Immature natural killer cell (primary cell): ENCODE measurements at places on chromosomes 11 and 22. TPM values are rescaled to one million over a fixed set of nuclear protein-coding genes. Genes with fewer than 3 reads are reported as not detected.

Gene C11orf98
- 152 TPM for polyA plus RNA-seq

- no peak for DNase-seq
- H3K27me3 ChIP-seq = peaks cover 2% of the 10 kb centered on the region
- H3K27ac ChIP-seq = peak overlapping the region; percentile 49
- peaks cover 25% of the 10 kb centered on the region for H3K4me1 ChIP-seq
- peak overlapping the region; percentile 55 for H3K4me3 ChIP-seq
Observed at GRCh38 chr11:72780296-72781062, 13.4 kb downstream of the STARD10 start.

Gene AGBL2
- 1.9 TPM for polyA plus RNA-seq

Gene SLC29A2
- polyA plus RNA-seq = not detected

- no peaks in the 10 kb centered on the region for H3K4me1 ChIP-seq
- no peaks in the 10 kb centered on the region for H3K36me3 ChIP-seq
- no peak for DNase-seq
- no peak overlapping the region for H3K27ac ChIP-seq
Observed at GRCh38 chr22:33684087-33684486, 236.2 kb downstream of the LARGE1 start.

Gene CDC42BPG
- 0.13 TPM for polyA plus RNA-seq

Gene P2RX3
- not detected for polyA plus RNA-seq

Gene ZNF70
- polyA plus RNA-seq = 1.00 TPM

DNA sequence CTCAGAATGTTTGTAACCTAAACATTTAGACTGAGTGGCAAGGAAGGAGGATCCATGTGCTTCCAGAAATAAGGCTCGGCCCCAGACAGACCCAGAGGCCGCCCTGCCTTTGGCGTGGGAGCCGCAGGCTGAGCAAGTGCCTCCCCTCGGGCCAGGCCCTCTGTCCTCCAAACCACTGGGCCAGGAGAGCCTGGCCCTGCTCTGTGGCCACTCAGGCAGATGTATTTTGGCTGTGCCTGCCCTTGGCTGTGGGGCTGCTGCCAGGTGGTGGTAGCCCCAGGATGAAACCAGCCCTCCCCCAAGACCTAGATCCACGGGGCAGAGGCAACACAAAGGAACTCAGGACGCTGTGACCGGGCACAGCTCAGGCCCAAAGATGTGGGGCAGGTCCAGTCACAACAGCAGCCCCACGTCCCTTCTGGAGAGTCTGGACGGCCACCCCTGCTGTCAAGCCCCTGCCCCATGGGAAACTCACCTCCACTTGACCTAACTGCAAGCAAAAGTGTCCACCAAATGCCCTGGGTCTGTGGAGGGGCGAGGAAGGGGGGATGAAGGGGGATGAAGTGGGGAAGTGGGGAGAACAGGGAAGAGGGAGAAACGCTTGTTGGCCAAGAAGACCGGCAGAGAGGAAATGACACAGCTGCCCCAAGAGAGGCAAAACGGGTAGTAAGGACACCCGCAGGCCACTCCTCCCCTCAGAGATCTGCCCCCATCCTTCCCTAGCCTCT is 24.0 kb downstream of the PISD start:
- peak; percentile 58 for DNase-seq
- peak overlapping the region; percentile 85 for H3K4me3 ChIP-seq
- H3K36me3 ChIP-seq = no peaks in the 10 kb centered on the region

DNA sequence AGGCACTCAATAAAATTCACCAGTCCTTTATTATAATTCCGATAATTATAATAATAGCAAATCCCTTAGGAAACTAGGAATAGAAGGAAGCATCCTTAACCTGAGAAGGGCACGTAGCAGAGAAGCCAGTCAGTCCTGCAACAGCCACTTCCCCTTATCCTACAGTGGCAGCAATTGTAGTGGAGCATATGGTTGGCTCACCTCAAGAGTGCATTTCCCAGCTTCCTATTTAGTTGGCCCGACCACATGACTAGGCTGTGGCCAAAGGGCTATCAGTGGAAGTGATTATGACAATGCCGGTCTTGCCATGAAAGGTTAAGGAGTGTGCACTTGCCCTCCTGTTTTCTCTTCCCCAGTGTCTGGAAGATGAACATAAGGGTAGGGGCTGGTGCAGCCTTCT is 27.0 kb downstream of the TESMIN start:
- no peaks in the 10 kb centered on the region for H3K36me3 ChIP-seq
- H3K4me1 ChIP-seq = no peaks in the 10 kb centered on the region
- no peak overlapping the region for H3K27ac ChIP-seq
- H3K27me3 ChIP-seq = peaks cover 4% of the 10 kb centered on the region
- H3K4me3 ChIP-seq = no peak overlapping the region

Gene OR8D4
- not detected for polyA plus RNA-seq

GRCh38 chr11:16791191-16791961 is 52.9 kb downstream of the C11orf58 start:
- no peak overlapping the region for H3K27ac ChIP-seq
- H3K4me3 ChIP-seq = no peak overlapping the region
- no peaks in the 10 kb centered on the region for H3K4me1 ChIP-seq
- H3K36me3 ChIP-seq = no peaks in the 10 kb centered on the region

Gene CRYBA4
- polyA plus RNA-seq = 0.46 TPM

DNA sequence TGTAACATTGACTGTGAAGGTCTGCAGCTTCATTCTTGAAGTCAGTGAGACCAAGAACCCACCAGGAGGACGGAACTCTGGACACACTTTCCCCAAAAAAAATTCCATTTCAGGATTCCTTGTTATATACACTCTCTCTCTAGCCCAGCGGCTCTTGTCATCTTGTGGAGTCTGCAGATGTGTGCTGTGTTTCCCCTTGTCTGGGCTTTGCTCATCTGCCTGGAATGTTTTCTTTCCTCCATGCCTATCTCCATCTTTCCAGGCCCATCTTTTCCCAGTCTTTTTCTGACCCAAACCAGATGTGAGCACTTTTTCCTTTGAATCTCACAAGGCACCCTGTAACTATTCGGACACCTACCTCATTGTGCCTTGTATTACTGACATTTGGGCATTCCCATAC is 5.1 kb upstream of the DRG1 start:
- no peak overlapping the region for H3K27ac ChIP-seq
- H3K4me3 ChIP-seq = no peak overlapping the region
- H3K36me3 ChIP-seq = no peaks in the 10 kb centered on the region
- DNase-seq = no peak
- H3K27me3 ChIP-seq = no peaks in the 10 kb centered on the region

DNA sequence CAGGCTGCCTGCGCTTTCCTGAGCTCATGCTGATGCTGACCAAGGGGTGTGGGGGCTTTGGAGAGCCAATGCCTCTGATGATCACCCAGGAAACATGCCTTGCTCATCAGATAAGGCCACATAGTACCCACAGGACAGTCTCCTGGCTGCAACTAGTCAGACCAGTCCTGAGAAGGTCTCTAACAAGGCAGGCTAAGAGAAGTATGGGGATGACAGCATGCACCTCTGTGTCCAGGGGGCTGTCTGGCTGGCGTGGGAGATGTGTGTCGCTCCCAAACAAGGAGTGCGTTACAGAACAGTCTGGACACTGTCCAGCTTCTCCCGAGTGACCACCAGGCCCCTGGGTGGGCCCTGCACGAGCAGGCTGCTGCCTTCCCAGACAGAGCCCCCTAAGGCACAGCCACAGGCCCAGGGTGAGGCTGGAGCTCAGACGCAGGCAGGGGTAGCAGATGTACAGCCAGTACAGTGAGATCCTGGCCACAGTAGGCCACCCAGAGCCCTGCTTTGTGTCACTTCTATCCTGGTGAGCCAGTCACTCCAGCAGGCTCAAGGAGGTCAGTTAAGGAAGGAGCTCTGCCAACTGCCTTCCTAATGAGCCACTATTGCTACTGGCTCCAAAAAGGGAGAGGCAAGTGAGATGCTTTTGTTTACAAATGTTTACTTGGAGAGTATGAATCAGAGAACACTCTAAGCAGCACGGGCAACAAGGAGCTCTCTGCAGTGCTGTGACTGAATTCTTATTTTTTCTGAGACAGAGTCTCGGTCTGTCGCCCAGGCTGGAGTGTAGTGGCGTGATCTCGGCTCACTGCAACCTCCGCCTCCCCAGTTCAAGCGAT is 66.0 kb upstream of the CLTCL1 start:
- no peak for DNase-seq
- H3K27me3 ChIP-seq = peaks cover 7% of the 10 kb centered on the region
- no peaks in the 10 kb centered on the region for H3K4me1 ChIP-seq
- H3K27ac ChIP-seq = no peak overlapping the region
- no peak overlapping the region for H3K4me3 ChIP-seq

DNA sequence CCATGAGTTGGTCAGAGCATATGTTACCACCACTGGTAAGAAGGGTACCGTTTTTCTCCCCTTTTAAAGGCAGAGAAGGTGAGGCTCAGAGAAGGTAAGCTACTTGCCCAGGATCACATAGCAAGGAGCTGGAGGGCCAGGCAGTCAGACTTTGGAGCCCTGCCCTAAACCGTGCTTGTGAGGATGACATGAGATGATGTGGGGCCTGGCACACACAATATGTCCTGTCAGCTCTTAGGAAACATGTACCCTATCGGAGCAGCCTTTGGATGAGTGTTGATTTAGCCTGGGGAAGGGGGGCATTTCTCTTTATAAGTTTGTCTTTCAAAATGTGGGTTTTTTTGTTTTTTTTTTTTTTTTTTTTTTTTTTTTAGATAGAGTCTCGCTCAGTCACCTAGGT is 100.5 kb upstream of the CRYBB3 start:
- H3K36me3 ChIP-seq = no peaks in the 10 kb centered on the region
- no peak for DNase-seq
- no peak overlapping the region for H3K4me3 ChIP-seq
- no peak overlapping the region for H3K27ac ChIP-seq

DNA sequence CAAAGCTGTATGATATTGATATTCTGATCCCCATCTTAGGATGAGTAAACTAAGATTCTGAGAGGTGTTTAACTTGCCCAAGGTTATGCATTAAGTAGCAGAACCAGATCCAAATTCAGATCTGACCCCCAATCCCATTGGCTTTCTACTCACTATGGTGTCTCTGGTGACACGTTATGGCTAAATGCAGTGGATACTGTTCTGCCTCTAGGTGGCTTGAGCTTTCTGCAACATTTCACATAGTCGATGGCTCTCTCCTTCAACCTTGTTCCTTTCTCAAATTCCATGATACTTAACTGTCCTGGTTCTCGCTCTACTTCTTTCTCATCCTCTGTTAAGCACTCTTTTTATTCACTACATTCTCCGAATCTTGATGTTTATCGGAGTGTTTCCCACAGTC is 9.4 kb downstream of the C11orf97 start:
- H3K36me3 ChIP-seq = no peaks in the 10 kb centered on the region
- H3K4me1 ChIP-seq = no peaks in the 10 kb centered on the region
- DNase-seq = no peak
- H3K27me3 ChIP-seq = no peaks in the 10 kb centered on the region

Gene PGA5
- polyA plus RNA-seq = not detected

- no peaks in the 10 kb centered on the region for H3K36me3 ChIP-seq
- no peaks in the 10 kb centered on the region for H3K27me3 ChIP-seq
- no peak for DNase-seq
- H3K4me3 ChIP-seq = no peak overlapping the region
- no peak overlapping the region for H3K27ac ChIP-seq
Observed at GRCh38 chr11:29002816-29003215, 894.6 kb downstream of the METTL15 start.

DNA sequence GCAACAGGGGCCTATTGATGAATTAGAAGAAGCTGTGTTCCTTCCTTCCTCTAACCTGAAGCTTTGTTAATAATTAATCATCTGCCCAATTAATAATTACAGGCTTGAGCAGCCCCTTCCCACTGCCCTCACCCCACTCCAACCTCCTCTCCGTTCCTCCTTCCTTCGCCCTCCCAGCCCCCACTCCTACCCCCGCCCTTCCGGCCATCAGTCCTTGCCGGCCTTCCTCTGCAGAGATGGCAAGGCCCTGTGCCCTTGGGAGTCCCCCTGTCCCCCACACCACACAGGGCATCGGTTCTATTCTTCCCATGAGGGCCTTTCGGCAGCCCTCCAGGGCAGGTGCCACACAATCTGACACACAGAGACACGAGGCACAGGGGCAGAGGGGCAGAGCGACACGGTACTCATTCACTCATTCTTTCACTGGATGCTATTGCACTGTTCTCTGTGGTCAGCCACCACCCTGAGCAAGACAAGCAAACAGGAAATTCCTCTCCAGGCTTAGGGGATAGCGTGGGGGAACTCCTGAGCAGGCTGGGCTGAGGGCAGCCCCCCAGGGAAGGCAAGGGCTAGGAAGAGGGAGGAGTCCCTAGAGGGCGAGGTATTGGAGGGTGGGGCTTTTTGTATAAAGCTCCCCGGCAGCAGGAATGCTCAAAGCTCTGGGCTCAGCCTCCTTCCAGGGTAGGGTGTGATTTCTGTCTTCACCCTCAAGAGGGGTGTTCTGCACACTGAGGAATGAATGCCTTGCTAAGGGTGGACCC is 14.7 kb downstream of the MGAT3 start:
- no peak overlapping the region for H3K4me3 ChIP-seq
- H3K4me1 ChIP-seq = peaks cover 6% of the 10 kb centered on the region
- DNase-seq = no peak
- H3K27me3 ChIP-seq = peaks cover 8% of the 10 kb centered on the region

Gene TOM1
- polyA plus RNA-seq = 24.5 TPM

Gene CD3G
- polyA plus RNA-seq = 10.8 TPM
